ENCODE measurements at places on chromosomes 1 and 21.
A peak's percentile ranks its signal among the peaks of the same experiment; 100 is the strongest.

- no peak for DNase-seq
These were observed 61.2 kb upstream of the CCDC190 start for GRCh38 chr1:162922201-162922600.

- DNase-seq = no peak
These were observed 129.0 kb upstream of the KLHDC7A start for GRCh38 chr1:18351735-18352134.

DNA sequence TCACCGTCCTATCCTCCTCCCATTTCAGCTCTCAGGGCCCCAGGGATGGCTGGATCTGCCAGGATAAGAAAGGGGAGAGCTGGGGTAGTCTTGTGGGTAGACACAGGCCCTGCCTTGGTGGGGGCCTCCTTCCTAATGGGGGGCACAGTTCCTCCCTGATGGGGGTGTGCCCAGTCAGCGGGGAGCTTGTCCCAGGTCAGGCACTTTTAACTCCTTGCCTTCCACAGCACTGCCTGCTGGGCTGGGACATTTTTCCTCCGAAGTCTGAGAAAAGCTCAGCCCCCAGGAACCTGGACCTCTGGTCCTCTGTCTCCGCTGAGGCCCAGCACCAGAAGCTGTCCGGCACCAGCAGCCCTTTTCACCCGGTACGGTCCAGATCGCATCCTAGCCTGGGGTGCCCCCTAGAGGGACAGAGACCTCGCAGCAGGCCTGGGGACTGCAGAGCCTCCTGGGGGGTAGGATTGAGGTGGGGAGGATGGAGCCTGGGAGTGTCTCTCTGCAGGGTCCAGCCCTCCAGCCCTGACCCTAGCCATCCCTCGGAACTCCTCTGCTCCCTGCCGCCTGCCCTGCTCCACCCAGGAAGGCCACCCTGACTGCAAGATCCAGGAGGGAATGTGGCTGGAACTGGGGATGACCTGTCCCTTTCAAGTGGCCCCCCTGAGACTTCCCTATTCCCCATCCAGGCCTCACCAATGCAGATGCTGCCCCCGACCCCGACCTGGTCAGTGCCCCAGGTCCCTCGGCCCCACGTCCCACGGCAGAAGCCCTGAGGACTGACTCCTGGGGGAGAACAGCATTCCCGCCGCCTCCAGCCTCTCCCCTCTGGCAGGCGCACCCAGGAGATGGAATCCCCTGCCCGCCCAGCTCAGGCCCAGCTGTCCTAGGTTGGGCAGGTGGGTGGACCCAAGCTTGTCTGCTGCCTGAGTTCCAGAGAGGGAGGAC lies 12.0 kb downstream of the MIIP start:
- peak; percentile 44 for DNase-seq

DNA sequence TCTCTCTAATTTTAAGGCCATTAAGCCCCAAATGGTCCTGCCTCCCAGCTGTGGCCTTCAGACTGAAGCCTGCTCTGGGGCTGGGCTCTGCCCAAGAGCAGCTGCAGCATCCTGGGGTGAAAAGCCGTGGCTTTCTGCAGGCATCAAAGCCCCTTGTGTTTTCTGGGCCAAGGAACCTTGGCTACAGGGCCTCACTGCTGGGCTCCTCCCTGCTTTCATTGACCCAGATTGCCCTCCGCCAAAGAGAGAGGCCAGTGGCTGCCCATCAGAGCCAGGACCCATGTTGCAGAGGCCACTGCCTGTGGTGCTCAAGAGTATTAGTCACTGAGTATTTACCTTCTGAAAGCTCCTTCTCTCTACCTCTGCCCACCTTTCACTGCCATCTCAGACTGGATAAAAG lies 1.6 kb downstream of the ZNF648 start:
- no peak for DNase-seq

DNA sequence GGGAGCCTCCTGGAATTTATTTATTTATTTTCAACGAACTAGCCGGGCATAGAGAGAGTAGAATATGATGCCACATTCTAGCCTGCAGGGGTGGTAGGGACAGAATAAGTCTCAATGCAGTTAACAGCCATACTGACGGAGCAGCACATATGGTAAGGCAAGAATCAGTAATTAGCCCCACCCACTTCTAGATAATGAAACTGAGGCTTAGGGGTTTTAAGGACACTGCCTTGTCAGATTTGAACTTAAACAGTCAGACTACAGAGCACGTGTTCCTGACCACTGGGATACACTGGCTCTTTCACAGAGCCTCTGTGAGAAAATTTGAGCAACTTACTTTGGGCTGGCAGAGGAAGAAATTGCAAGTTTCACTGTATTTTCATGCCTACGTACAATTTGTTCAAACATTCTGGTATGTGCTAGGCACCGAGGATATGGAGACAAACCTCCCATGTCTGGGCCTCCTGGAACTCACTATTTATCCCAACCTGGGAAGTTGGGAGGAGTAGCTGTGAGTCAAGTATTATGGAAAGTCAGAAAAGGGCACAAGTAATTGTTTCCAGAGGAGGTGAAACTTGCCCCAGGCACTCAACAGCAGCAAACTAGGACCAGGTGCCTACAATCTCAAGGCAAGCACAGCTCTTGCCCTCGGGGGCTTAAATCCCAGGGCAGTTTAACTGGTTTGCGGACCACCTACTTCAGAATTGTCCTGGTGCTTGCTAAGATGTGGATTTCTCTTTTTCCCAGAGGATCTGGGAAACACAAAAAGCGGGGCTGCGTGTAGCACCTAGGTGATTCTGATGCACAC lies 1.6 kb upstream of the CLIC4 start:
- DNase-seq = no peak

DNA sequence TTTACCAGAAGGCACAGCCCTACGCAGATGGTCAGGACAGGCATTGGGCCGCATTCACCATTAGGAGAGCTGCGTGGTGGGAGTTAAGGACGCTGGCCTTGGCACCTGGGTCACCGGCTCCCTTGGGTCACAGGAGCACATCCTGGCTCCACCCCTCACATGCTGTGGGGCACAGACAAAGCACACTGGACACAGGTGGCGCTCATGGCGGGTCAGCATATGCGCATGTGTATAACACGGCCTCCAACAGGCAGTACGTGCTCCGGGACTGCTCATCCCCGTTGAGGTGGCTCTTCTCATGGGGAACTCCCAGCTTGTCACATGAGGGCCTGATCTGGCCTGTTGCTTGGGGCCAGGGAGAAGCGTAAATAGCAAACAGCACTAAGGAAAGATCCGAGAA lies 25.0 kb downstream of the PGBD5 start:
- no peak for DNase-seq

- DNase-seq = no peak
These were observed 1.4 kb downstream of the RCC1 start for GRCh38 chr1:28507247-28507645.

GRCh38 chr21:43268804-43269186 lies 100.0 kb downstream of the CRYAA start:
- no peak for DNase-seq

DNA sequence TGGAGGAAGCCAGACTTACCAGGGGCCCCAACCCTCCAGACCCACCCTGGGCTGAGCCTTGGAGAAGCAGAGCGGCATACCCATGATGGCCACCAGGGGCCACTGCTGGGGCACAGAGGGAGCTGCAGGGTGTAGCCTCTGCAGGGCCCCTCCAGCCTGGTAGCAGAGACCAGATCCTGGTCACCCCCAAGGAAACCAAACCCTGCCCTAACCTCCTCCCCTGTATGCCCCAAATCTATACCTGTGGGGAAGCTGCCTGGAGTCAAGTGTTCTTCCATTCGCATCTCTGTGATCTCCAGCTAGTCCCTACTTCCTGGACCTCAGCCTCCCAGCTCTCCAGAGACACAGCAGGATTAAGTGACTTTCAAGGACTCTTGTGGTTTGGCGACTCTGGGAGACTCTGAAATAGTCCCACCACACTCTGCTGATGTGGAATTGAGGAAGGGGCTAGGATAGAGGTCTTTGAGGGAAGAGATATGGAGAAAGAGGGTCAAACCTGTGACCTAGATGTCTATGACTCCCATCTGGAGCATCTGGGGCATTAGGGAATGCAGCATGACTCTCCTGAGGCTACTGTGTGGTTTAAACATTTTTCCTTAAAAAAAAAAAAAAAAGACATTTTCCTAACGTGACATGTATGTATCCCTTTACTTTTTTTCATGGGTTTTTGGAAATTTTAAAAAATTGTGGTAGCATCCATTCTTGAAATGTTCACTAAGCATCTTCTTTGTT lies 119.2 kb upstream of the IPO9 start:
- DNase-seq = peak; percentile 62

- no peak for DNase-seq
These were observed 101.9 kb downstream of the PLPP3 start for GRCh38 chr1:56477164-56478111.

- DNase-seq = no peak
These were observed 132.4 kb upstream of the LMO4 start for GRCh38 chr1:87196110-87196827.

- DNase-seq = no peak
These were observed 83.3 kb downstream of the LACTBL1 start for GRCh38 chr1:22889213-22889827.

GRCh38 chr1:99935534-99935933 lies 34.3 kb upstream of the SLC35A3 start:
- DNase-seq = no peak

DNA sequence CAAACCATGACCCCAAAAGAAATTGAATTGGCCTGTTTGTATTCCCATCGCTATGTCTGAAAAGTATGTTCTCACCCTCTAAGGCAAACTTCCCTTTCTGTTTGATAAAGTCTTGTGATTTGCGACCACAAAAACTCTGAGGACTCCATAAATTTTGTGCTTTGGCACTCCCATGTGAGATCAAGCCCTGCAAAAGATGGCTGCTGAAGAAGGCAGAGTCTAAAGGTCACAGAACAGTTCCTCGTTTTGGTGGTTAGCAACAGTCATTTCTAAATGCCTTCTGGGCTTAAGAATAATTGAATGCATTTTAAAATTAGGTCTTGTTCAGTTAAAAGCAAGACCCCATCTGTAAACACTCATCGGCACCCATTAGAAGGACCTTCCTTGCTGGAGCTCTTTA lies 441.6 kb downstream of the OMA1 start:
- no peak for DNase-seq

DNA sequence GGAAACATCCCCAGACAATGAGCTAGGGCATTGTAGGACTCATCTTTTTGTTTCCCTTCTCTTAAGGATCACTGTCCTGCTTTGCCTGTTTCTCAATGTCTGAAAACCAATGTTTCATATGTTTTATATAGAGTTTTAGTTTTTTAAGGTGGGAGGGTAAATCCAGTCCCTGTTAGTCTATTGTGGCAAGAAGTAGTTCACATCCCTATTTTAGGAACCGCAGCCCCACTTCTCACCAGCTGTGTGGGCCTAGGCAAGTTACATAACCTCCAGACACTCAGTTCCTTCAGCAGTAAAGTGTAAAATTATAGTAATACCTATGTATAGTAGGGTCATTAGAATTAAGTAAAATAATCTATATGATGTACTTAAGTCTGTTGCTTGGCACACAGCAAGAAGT lies 105.8 kb upstream of the WLS start:
- DNase-seq = no peak

GRCh38 chr1:199725002-199725565 lies 302.4 kb upstream of the NR5A2 start:
- DNase-seq = no peak

- no peak for DNase-seq
These were observed 21.2 kb upstream of the ERO1B start for GRCh38 chr1:236302941-236303340.

GRCh38 chr1:107682467-107682866 lies 282.5 kb downstream of the VAV3 start:
- no peak for DNase-seq

DNA sequence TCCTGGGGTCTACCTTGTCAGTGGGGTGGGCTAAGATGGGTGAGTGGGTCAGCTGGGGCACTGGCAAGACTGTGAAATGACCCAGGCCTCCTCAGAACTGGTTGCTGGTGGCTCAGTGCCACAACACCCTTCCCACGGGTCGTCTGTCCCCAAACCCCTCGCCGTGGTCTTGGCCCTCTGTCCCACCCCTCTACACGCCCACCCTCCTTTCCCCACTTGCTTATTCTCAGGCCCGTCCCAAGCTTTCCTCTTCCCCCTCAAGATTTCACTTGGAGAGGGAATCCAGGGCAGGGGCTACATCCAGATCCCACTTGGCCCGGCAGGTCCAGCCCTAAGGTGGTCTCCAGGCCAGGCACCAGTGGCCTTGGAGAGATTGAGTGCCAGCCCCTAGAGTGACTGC lies 16.7 kb downstream of the CSF1 start:
- no peak for DNase-seq

- no peak for DNase-seq
These were observed 3.6 kb upstream of the SPATC1L start for GRCh38 chr21:46187814-46188213.

DNA sequence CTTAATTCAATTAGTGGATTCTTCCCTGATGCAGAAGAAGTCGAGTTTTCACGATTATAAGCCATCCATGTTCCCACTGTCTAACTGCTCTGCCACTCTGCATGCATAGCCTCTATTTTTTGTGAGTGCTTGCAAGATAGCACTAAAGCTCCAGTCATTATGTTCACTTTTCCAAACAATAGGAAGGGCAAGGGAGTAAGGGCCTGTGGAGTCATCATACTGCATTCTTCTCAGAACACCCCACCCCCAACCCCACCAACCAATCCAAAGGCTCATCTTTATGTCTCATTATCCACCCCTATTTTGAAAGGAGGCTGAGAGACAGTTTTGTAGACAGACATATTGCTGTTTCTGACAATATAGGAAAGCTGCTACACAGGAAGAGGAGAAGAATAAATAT lies 471.7 kb upstream of the ADGRL2 start:
- no peak for DNase-seq

GRCh38 chr1:156228501-156228900 lies 13.5 kb upstream of the BGLAP start:
- no peak for DNase-seq

GRCh38 chr1:246629976-246630375 lies 63.7 kb downstream of the CNST start:
- DNase-seq = no peak

- DNase-seq = peak; percentile 22
These were observed 281.2 kb downstream of the RRAGC start for GRCh38 chr1:38578271-38578951.

DNA sequence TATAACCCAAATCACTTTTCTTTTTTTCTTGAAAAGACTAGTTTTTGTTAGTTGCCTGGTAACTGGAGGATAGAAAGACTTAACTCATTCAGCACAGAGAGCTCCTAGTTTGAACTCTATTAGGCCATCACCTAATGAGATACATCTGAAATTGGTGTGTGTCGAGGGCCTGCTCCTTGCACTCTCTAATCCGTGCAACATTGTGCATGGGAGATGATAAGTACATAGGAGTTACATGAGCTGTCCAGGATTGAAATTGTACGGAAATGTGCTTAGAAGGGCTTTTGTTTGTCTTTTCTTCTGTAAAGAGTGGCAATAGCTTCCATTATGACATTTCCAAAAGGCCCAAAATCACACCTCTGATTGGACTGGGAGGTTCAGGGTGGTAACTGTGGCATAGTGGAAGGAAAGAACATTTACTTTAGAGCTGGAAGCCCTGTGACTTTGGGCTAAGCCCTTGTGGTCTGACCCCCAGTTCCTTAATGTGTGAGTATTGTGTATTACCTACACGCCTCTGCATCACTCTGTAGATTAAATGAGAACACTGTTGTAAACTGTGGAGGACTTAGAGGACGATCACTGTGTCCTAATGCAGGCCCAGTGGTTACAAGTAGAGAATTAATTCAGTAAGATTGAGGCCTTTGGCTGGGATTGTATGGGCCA lies 71.2 kb downstream of the FGGY start:
- DNase-seq = no peak

Measured in CD4-positive, alpha-beta T cell treated with Interleukin-6 for 4 hours (primary cell).